ENCODE measurements at places on chromosomes 2 and 18.

DNA sequence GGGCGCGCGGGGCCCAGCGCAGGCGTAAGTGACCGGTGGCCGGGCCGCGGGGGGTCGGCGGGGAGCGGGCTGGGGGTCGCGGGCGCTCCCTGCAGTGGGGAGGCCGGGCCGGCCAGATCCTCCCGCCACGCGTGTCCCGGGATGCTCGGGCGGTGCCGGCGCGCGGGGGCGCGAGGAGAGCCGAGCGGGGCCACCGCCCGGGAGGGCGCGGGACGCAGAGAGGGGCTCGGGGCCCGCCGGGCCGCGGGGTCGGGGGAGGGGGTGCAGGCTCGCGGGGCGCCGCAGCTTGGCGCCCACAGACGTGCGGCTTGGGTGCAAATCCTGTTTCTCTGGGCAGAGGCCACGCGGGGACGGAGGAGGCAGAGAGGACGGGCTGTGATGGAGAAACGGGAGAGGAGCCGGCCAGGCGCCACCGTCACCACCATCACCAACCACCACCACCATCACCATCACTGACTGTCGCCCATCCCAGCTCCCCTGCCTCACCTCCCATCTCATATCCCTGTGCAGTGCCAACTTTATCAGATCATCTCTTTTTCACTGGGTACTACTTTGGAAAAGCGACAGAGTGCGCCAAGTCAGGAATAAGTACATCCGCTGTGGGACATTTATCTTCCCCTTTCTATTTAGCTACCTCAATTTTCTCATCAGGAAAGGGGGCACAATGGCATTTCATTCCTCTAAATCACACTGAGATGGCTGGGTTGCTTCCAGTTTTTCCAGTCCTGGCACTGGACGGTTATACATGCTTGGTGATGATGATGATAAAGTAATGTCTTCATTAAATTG, 97.2 kb upstream of the GPR45 start:
- DNase-seq = no peak

- no peak for DNase-seq
Measured at GRCh38 chr2:168085801-168086361, 161.5 kb downstream of the STK39 start.

- DNase-seq = no peak
Measured at GRCh38 chr2:64593035-64593655, 60.6 kb downstream of the SERTAD2 start.

- DNase-seq = peak; percentile 93
Measured at GRCh38 chr2:207167099-207167923, 1.6 kb upstream of the KLF7 start.

- no peak for DNase-seq
Measured at GRCh38 chr2:138026111-138027020, 62.1 kb downstream of the HNMT start.

DNA sequence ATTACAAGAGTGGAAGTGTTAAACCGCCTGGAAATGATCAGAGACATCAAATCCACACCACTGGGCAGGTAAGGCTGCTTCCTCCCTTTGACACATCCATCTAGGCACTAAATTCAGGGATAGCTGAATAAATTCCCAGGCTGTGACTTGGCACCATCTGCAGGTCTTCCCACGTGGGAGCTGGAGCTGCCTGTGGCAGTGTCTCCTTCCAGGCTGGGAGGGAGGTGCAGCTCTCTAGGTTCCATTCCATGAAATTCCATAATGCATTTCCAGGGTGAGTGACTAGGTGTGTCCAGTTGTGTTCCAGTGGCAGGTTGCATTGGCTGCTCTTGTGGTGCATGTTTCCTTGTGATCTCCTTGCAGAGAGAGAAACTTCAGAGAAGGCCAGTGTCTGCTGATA, 188.9 kb upstream of the CXCR4 start:
- no peak for DNase-seq

GRCh38 chr2:98702127-98702802, 28.7 kb downstream of the MGAT4A start:
- DNase-seq = no peak

GRCh38 chr2:128260239-128261138, 58.2 kb downstream of the HS6ST1 start:
- no peak for DNase-seq

DNA sequence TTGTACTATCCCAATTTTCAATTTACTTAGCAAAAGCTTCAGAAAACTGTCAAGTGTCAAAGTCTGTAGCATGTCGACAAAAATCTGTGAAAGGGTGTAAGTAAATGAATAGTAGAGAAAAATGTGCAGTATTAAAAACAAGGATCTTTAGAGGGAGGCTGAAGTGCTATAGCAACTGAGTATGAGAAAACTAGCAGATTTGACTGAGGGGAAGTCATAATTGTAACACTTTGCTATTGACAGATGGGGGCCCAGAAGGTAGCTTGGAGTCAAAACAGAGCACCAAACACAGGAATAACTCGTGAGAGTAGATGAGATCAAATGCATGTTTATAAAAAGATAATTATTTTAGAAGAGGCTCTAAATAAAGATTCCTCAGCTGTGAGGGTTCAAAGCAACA, 657.7 kb downstream of the TMEM182 start:
- no peak for DNase-seq

- peak; percentile 92 for DNase-seq
Measured at GRCh38 chr2:32039447-32040219, at the start of gene DPY30. TSS of gene DPY30 (minus strand) at chr2:32039805. CDS start at chr2:32039456, 349 bp downstream.

DNA sequence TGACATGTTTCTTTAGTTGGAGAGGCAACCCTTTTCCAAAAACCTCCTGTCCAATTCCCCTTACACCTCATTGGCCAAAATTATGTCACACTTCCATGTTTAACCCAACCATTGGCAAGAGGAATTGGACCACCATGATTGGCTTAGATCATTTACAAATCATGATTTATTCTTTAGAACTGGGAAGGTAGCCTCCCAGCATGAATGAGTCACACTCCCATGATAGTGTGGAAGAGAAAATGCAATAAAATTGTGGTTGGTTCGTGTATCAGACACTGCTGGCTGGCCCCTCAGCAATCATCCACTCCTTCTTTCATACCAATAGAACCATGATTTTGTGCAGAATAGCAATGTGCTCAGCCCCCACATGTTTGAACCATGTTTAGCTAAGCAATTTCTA, 156.6 kb upstream of the ACVR2A start:
- DNase-seq = no peak

GRCh38 chr2:134657650-134658250, 61.0 kb downstream of the TMEM163 start:
- DNase-seq = no peak

DNA sequence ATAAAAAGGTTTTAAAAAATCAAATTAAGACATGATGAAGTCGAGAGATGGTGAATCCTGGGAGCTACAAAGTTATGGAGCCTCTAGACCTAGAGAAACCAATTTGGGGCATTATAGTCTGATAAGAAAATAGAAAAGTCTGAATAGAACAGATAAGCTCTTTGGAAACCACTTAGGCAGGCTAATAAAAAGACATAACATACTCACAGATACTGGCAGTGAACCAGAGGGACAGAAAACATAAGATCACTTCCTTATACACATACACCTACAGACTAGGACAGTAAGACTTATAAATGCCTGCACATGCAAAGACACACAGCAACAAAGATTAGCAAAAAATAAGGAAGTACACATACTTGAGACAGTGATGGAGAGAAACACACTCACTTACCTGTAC, 20.0 kb downstream of the SMC6 start:
- DNase-seq = no peak

DNA sequence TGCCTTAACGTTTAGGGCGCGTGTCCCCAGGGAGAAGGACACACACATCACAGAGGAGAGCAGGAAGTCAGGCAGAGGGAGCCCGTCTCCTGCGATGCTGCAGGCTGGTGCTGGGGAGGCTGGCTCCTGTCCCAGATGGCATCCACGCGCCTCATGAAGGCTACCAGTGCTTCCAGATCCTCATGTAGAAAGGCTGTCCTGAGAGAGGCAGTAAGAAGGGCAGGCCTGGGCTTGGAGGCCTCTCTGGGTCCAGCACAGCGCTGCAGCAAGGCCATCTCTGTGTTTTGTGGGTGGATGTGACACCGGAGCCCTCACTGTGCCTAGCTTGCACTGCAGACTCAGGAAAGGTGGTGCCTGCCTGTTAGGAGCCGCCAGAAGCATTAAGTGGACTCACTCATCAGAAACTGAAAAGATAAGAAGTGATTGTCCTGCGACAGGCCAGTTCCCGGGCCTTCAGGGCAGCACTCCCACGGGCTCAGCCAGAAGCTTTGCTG, 62.7 kb downstream of the FAM168B start:
- DNase-seq = no peak

DNA sequence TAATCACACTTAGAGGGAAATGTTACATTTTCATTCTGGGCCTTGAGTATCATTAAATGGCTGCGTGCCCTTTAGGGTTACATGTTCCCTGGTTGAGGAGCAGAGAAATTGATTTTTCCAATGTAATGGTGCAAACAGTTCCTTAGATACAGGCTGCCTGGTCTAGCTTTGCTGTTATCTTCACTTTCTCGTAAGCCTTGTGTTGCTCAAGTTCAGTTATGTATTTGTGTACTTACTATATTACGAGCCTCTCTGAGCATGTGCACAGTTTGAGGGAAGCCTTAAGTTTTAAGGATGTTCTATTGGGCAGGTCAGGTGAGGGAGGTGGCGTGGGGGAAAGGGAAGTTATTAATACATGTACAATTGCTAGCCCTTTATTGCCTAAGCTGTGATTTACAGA, 23.7 kb downstream of the CEP192 start:
- DNase-seq = no peak

- DNase-seq = no peak
Measured at GRCh38 chr2:173584676-173585458, 230.2 kb downstream of the CDCA7 start.

- peak; percentile 46 for DNase-seq
Measured at GRCh38 chr18:692824-693223, 19.6 kb downstream of the ENOSF1 start.

GRCh38 chr18:50107468-50107977, 87.4 kb downstream of the MYO5B start:
- DNase-seq = no peak

GRCh38 chr18:26909599-26910290, 44.2 kb upstream of the AQP4 start:
- no peak for DNase-seq

- no peak for DNase-seq
Measured at GRCh38 chr18:21196426-21196825, 45.6 kb upstream of the GREB1L start.

DNA sequence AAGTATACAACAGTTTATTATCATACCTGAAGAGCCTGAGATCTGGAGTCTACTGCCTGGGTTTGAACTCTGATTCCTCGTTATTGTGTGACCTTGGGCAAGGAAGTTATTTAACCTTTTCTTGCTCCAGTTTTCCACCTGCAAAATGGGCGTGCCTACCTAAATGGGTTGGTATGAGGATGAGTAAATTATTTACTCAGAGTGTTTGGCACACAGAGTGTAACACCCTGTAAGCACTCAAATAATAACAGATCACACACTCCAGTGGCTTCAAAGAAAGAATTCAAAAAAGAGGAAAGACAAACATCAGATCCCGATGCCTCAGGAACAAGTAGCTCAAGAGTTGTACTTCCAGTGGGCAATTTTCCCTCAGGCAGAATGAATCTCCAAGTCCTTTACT, 2.4 kb downstream of the SRD5A2 start:
- no peak for DNase-seq

DNA sequence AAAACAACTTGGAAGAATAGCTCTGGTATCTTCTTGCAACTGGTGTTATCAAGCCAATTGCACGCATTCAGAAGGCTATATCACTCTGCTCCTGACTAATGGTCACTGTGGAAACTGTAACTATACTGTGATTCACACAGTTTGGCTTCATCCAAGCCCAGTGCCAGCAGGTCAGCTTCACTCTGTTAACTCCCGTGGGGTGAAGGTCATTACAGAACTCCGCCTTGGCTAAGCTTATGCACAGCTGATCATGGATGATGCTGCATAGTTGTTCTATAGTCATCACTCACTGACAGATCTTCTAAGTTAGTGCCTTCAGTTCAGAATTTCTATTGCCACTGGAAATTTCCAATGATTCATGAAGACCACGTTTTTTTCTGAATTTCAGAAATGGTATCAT, 497.2 kb upstream of the NETO1 start:
- DNase-seq = no peak

DNA sequence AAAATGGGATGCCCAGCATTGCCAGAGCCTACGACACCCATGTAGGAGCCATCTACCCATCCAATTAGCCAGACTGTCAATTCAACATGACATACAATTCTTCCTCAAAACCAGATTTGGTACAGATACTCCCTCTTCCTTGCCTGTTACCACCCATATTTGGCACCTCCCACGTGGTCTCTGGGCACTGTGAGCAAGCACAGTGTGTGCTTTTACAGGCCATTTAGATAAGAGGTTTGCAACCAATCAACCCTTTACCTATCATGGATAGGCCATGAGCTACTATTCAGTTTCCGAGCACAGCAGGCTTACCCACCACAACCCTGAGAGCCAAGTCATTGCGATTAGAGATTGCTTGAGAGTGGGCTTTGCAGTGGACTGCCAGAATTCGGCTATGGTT, 40.9 kb downstream of the ARID5A start:
- no peak for DNase-seq

GRCh38 chr2:5706717-5707455, 14.7 kb downstream of the SOX11 start:
- DNase-seq = no peak

- DNase-seq = no peak
Measured at GRCh38 chr2:8659092-8659734, 22.6 kb upstream of the ID2 start.

GRCh38 chr2:144834363-144834762, 314.4 kb upstream of the ZEB2 start:
- no peak for DNase-seq

- no peak for DNase-seq
Measured at GRCh38 chr2:8198766-8199382, 483.0 kb upstream of the ID2 start.

DNA sequence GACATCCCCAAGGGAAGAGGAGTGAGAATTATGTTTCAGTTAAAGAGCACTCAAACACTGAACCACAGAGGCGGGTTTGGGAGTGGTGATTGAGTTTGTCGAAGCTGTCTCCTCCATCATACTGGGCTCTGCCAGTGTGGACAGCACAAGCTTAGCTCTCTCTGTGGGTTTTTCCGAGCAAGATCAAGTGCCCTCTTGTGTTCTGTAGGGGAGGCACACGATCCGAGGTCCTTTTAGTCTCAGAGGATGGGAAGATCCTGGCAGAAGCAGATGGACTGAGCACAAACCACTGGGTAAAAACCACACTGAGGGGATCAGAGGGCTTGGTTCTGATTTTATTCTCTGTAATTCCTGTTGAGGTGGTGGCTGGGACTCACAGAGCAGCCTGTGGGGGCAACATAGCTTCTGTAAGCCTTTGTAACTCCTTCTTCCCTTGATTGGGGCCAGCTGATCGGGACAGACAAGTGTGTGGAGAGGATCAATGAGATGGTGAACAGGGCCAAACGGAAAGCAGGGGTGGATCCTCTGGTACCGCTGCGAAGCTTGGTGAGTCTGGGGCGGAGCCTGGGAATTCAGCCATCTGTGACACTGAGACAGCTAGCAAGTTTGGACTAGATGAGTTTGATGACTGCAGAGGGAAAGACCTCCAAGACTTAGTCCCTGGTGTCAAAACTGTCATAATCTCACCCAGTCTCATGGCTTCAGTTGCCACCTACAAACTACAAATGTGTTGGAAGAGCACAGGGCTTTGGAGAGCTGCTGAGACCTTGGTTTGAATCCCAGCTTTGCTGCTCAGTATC, 2.0 kb downstream of the NAGK start:
- DNase-seq = no peak

GRCh38 chr18:33812186-33812585, 234.2 kb downstream of the ASXL3 start:
- DNase-seq = no peak

GRCh38 chr2:29108225-29108624, 7.0 kb upstream of the CLIP4 start:
- DNase-seq = no peak

Measured in NCI-H2227 treated with DMSO at 0.1 percent for 48 hours (cell line).